ENCODE measurements at places on chromosomes 11 and 22.

DNA sequence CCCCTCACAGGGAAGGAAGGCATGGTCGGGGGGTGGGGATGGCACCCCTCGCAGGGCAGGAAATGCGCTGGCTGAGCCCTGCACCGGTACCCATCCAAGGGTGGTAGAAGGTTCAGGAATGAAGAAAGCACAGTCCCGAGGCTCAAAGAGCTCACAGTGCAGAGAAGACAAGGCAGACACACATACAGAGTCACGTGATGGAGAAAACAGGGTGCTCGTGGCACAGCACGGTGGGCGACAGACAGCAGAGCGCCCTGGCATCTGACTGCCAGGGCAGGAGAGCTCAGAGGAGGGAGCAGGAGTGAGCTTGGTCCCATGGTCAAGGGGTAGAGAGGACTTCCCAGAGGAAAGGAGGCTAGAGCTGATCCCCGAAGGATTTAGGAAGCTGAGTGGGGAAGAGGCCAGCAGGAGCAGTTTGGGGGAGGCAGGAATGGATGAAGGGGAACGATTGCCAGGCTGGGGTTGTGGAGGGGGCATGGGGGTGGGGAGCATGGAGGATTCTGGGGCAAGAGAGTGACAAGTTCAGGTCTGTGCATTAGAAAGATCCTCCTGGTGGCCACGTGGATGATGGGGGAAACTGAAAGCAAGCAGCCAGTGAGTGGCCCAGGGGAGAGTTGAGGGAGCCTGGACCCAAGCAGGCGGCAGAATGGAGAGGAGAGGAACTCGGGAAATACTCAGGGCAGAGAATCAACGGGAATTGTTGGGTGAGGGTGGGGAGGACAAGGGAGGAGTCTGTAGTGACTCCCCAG lies 43.9 kb downstream of the PDE2A start:
- no peak for DNase-seq

- DNase-seq: no peak
Observed at GRCh38 chr11:44978274-44978960, 27.7 kb upstream of the TP53I11 start.

GRCh38 chr22:48224332-48224731 lies 1461.9 kb downstream of the TBC1D22A start:
- no peak for DNase-seq

DNA sequence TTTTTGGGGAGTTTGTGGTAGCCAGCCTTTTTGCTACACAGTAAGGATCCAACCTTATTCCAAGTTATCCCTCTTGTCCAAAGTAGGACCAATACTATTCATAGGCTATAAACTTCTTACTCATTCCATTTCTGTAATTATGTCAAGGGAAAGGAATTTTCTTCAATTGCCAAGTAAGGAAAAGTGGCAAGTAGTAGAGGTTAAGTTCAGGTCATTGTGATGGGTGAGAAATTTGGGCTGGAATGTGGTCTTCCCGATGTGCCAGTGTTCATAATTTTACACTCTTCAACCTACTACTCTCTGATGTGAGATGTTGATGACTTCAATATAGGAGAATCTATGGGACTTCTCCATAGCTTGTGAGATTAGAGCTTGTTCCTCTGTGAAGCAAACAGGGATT lies 648.8 kb downstream of the METTL15 start:
- DNase-seq: no peak

GRCh38 chr11:11074686-11075335 lies 217.0 kb upstream of the ZBED5 start:
- DNase-seq: no peak

DNA sequence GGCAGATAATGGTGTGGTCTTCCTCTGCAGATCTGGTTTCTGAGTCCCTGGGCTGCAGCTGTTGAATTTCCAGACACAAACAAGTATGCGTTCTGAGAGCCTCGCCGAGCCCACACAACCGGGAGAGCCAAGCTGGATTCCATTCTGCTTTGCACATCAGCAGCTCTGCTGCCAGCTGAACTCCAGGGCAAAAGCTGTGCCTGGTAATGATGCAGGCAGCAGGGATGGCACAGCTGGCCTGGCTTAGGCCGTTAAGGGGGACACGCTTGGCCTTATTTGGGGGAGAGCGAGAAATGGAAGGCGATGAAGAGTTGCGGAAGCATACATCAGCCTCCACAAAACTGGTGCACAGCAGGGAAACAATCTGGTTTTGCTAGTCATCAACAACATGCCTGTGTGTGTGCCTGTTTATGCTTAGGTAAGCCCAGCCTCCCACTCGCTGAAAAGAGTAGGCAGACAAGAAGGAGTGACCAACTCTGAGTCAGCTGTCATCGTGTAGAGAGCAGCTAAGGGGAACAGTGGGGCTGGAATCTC lies 25.1 kb downstream of the ADAMTS8 start:
- no peak for DNase-seq

DNA sequence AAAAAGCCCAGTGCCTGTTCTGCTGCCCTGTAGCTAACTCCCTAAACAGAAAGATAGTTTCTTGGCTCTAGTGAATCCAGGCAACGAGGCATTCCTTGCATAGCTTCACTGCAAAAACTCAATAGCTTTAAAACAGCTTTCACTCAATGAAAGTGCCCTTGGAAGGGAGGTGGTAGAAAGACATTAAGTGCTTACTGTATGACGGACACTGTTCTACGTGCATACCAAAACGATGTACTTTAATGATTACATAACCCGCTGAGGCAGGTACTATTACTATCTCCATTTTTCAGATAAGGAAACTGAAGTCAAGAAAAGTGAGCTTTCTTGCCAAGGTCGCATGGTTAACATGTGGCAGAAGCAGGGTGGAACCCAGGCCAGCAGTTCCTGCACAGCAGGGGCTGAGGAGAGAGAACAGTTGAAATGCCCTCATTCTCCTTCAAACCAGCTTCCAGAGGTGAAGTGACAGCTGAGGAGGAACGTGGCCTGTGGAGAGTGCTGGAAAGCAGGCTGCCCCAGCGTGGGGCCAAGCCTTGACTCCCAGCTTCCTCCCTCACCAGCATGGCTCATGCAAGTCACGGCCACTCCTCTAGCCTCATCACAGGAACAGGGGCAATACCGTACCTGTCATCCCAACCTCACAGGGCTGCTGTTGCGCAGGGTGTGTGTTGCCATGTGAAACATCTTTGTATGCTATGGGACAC lies 227.5 kb upstream of the NARS2 start:
- DNase-seq: no peak

DNA sequence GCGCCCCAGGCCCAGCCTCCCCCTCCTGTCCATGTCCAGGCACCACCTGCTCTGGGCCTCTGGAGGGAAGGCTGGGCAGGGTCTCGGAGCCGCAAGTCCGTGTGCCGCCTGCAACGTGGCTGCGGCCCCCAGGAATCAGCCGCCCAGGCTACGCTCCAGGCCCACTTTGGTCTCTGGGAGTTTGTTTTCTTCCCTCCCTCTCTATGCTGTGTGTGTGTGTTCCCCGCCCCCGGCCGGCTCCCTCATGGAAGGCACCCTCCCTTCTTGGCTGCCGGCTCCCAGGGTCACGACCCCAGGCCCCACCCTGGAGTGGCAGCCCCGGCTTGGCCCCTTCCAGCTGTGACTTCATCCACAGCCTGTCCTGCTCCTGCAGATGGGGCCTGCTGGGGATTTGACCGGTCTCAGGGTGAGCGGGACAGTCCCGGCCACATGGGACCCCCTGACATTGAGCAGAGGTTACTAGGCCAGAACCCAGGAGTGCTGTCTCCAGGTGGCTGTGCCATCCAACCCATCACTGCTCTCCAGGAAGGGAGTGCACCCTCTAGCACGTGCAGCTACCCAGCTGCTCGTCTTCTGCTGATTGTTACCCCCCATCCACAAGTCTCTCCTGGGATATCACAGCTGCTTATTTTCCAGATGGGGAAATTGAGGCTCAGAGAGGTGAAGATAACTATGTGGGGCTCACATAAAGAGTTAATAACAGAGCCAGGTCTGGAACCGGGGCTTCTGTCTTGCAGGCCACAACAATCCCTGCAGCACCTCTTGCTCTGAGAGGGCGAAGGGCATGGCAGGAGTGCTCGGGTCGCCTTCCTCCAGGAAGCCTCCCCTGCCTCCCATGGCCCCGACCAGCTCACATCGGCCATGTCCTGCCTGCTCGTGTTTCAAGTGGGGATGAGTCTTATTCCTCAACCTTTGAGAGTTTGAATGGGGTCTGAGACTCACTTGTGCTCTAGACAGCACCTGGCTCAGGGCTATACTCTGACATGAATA lies 2.8 kb upstream of the LIF start:
- DNase-seq: no peak

All from CD8-positive, alpha-beta memory T cell (primary cell).